ENCODE measurements at places on chromosomes 7 and 10. TPM values are rescaled to one million over a fixed set of nuclear protein-coding genes. Genes with fewer than 3 reads are reported as not detected.
A peak's percentile ranks its signal among the peaks of the same experiment; 100 is the strongest.

The CPEB3 gene
- total RNA-seq = 7.8 TPM

DNA sequence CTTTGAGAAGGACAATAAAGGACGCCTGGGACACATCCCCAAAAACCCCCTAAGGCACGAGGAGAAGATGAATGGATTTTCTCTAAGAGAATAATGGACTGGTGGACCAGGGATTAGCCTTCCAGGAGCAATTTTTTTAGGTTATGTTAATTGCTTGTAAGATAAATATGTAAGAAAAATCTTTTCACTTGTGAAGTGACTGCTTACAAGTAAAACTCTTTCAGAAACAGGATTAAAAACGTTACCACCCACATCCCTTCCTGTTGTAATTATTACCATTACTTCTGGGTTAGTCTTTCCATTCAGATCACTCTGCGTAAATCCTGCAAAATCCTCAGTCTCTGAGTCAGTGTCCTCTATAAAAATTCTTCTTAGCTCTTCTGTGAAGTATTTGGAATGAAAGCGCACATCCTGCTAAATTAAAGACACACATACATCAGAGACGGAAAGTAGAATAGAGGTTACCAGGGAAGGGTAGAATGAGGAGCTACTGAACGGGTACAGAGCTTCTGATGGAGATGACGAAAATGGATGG, 34.3 kb downstream of the CDCA7L start:
- H3K36me3 ChIP-seq = peaks cover 31% of the 10 kb centered on the region
- DNase-seq = no peak
- H3K4me1 ChIP-seq = peaks cover 17% of the 10 kb centered on the region
- no peak overlapping the region for H3K4me3 ChIP-seq
- H3K27me3 ChIP-seq = no peaks in the 10 kb centered on the region

The RBP3 gene
- not detected for total RNA-seq

The AOAH gene
- total RNA-seq = 1.6 TPM

DNA sequence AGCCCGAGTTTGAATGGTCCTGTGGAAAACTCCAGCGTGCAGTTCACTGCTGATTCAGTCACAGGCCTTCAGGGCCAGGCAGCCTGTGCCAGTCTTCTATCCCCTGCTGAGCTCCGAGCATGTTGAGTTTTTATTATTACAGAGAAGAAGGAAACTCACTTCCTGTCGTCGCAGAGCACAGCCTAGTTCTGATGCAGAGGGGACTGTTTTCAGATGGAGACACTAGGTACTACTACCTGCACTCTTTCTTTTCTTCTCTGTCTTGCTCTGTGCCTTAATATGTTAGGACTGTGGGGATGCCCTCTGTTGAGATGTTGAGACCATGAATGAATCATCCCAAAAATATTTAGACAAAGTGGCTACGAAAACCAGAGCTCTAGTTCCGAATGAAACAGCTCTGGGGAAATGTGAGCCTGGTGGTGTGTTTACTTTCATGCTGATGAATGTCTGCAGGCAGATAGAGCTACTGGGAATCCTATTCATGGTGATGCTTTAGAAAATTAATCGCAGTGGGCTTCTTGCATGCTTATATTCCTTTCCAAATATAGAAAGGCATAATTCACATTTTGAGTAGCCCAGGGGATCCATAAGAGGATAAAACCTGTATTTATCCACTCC, 29.6 kb downstream of the CASP7 start:
- H3K27me3 ChIP-seq = no peaks in the 10 kb centered on the region
- peaks cover 4% of the 10 kb centered on the region for H3K36me3 ChIP-seq
- DNase-seq = no peak

DNA sequence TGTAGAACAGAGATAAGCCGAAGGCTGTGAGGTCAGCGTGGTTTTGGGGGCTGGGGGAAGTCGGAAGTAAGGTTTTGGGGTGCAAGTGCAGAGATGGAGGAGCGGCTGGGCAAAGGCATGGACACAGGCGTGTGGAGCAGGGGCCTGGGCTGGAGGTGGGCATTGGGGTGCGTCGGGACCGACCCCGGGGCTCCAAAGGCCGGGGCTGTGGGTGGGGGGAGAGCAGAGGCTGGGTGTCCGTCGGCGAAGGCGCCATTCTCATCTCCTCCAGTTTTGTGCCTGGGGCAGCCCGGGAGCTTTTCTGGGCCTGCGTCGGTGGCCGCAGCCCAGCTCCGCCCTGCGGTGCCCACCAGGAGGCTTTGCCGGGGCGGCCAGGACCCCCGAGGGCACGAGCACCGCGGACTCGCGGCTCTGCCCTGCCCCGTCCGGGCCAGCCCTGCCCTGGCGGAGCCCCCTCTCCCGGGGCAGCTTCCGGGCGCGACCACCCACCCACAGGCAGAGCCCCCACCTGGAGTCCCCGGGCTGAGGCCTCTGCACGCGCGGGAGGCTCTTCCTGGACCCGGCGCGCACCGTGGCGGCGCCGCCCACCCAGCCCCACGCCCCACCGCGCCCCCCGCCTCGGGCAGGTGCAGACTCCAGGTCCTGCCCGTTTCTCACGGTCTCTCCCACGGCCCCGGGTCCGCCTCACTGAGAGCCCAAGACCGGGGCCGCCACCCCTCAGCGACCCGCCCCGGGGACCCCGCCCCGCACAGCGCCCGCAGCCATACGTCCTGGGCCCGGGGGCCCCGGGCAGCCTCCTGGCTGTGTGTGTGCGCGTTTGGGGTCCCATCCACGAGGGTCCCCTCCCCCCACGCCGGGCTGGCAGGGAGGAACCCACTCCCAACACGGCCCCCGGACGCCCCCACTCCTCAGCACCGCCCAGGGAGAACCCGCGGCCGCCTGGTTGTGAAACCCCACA, 7.7 kb upstream of the SCART1 start:
- no peak overlapping the region for H3K27ac ChIP-seq
- no peaks in the 10 kb centered on the region for H3K27me3 ChIP-seq
- H3K4me1 ChIP-seq = no peaks in the 10 kb centered on the region
- DNase-seq = no peak

The NET1 gene
- 80.1 TPM for total RNA-seq

- H3K4me3 ChIP-seq = no peak overlapping the region
- H3K36me3 ChIP-seq = no peaks in the 10 kb centered on the region
- peak overlapping the region; percentile 35 for H3K27ac ChIP-seq
Measured at GRCh38 chr10:43878386-43878785, 229.7 kb upstream of the ZNF32 start.

GRCh38 chr7:55148571-55148970, 129.8 kb downstream of the EGFR start:
- peaks cover 82% of the 10 kb centered on the region for H3K36me3 ChIP-seq
- H3K27me3 ChIP-seq = no peaks in the 10 kb centered on the region
- no peaks in the 10 kb centered on the region for H3K4me1 ChIP-seq
- no peak overlapping the region for H3K4me3 ChIP-seq

The TEX36 gene
- total RNA-seq = not detected

Data from suprapubic skin (tissue), 4 donors.